ENCODE measurements at places on chromosomes 12 and 14.
A peak's percentile ranks its signal among the peaks of the same experiment; 100 is the strongest.

DNA sequence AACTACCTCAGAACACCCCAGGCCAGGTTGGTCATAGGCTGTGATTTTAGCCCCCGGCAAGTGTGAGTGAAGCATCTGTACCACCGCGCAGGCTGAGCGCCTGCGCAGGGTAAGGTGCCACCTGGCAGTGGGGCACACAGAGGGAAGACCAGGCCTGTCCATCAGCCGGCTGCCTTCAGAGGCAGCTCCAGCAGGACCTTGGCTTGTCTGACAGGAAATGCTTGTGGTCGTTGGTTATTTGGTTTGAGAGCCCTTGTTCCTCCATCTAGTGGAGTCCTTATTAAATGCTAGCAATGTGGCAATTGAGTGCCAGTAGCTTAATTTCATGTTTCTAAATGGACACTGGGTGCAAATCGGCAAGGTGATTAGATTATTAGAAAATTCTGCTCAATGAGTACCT is 27.5 kb downstream of the SLC25A29 start:
- peak; percentile 55 for DNase-seq

DNA sequence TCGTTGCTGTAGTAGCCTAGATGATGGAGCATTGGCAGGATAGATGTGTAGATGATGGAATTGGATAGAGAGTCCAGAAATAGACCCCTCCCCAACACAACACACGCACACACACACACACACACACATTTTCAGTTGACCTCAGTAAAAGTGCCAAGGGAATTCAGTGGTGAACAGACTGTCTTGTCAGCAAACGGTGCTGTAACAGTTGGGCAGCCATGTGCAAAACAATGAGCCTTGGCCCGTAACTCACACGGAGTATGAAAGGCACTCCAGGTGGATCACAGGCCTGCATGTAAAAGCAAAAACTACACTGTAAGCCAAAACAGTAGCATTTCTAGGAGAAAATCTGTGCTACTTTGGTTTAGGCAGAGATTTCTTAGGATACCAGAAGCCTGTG is 87.8 kb downstream of the DDX51 start:
- no peak for DNase-seq

DNA sequence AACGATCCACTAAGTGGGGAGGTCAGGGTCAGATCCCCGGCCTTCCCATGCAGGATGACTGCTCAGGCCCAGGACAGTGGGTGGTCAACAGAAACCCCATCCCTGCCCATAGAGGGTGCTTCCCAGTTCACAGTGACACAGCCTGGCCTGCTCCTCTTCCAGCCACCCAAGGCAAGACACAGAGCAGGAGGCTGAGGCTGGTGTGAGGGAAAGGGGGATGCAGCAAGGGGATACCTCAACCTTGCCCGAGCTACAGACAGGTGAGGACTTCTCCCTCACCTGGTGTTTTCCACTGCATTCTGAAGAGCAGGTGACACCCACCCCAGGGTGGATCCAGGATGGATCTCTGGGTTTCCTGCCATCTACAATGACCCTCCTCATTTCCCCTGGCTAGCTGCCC is 106.7 kb downstream of the KIF26A start:
- no peak for DNase-seq

- no peak for DNase-seq
These were observed 794 bp downstream of the HOXC13 start for GRCh38 chr12:53939141-53940108.

- no peak for DNase-seq
These were observed 29.7 kb downstream of the ZFP36L1 start for GRCh38 chr14:68762953-68763764.

DNA sequence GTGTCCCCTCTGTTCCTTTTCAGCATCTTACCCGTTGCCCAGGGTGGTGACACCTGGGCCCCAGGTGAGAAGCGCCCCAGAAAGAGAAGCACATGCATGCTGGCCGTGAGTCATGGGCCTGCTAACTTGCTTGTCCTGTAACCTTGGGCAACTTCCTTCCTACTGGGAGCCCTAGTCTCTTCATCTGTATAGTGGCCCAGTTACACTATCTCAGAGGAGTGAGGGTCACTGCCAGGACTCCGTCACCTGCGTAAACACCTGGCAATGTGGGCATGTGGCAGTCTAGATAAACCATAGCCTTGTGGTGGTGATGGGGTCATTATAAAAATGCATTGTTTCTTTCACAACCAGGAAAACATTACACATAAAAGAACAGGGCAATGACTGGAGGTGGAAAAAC is 125.2 kb downstream of the SLC25A47 start:
- DNase-seq = no peak

GRCh38 chr12:64088431-64089349 is 133.4 kb downstream of the KICS2 start:
- DNase-seq = peak; percentile 91

GRCh38 chr12:93247313-93247991 is 130.3 kb upstream of the NUDT4 start:
- no peak for DNase-seq

DNA sequence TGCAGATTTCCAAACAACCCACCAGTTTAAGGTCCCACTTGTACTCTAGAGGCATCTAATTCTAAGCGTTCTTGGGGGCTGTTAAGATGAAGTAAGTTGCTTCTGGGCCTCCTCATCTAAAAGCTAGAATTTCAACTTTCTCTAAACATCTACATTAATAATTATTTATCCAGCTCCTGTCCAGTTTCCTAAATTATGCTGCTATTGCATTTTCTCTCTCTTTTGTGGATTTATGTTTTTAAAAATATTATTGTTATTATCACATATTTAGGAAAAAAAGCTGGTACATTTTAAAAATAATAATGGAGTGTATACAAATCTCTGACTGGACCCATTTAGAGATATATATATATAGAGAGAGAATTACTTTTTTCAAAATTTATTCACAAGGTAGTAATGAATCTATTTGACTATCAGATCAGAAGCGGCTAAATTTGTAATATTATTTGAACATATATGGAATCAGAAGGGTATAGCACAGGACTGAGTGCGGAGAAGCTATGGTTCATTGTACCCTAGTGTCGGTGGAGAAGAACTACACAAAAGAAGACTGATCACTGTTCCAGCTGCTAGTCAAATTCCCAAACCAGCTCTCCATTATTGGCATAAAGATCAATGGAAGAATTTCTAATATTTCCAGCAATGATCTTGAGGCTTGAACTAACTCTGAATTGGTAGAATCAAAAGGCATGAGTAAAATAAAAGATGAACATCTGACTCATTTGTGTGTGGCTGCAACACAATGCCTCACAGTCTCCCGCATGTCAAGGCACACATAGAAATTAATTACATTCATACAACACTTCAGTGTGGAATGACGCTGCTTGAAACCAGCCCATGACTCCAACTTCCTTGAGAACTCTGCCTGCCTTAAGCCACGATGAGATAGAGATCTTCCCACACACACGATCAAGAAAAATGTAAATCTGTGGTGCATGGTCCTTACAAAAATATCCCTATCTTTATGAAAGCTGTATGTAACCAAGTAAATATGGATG is 433.4 kb upstream of the OR4E1 start:
- no peak for DNase-seq

DNA sequence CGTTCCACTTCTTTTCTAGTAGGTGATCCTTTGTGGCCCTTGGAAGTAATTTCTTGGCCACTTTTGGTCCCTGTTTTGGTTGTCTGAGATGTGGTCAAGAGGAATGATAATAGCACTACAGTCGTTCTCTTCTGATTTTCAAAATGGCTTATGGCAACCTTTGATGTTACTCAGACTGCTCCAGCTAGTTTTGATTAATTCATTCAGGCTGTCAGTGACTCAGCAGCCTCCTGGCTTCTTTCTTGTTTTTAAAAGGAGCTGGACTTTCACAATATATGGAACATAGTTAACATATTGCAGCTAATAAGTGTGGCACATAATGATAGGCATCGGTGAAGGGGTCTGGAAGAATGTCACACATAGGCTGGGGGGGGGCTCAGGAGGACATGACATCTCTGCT is 47.3 kb downstream of the WDR20 start:
- DNase-seq = peak; percentile 62

DNA sequence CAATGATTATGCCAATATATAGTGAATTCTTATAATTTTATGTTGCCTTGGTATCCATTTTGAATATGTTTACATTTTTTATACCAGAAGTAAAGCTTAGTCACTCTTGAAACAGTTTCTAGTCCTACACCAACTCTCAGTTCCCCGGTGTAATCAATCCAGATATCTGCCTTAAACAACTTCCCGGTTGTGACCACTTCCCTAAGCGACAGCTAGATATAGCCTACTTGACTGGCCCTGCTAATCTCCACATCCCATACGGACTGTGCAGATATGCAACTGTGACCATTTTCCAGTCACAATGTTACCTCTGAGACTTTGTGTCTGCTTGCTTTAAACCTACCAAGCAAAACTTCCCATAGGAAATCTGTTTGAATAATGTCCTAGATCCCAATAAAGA is 1551.5 kb upstream of the SEL1L start:
- no peak for DNase-seq

DNA sequence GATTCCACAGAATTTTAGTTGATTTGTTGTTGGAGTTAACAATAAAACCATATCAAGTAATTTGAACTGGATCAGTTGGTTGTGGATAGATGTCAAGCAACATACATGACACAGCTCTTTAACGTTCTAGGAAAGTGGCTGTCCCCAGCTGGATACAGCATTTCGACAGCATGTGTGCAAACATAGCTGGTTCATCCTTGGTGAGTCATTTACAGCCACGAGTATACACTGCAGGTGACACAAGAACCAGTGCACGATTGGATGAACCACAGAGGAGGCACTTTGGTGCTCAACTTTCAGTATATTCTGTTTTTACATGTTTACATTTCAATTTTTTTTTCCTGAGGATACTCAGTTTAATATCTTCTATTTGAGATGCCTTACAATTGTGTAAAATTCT is 242.4 kb downstream of the TMEM117 start:
- DNase-seq = peak; percentile 13

DNA sequence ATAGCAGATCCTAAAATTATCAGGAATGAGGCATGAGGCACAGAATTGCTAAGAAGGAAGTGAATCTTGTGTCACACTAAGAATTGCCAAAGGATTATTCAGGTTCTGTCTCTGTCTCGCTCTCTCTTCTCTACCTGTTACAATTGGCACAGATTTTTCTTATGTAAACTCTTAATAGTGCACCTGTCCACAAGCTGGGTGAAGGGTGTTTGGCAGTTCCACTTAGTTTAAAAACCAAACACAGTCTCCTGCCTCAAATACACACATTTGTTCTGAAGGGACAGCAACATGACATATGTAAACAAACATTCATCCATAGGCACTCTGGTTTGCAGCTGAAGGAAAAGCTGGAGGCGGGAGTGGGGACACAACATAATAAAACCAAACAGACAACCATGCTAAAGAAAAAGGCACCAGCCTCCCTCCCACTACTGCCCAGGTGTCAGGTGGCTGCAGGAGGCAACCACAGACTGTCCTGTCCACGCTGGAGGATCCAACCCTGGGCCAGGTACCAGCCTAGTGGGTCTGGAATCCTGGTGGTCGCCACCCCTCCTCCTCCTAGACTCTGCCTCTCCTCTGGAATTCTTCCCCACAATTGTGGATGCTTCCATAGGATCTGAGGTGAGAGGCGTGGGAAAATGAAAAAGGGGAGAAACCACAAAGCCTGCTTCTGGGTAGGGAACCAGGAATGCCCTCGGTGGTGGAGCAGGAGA is 81.2 kb downstream of the TMEM260 start:
- DNase-seq = no peak

DNA sequence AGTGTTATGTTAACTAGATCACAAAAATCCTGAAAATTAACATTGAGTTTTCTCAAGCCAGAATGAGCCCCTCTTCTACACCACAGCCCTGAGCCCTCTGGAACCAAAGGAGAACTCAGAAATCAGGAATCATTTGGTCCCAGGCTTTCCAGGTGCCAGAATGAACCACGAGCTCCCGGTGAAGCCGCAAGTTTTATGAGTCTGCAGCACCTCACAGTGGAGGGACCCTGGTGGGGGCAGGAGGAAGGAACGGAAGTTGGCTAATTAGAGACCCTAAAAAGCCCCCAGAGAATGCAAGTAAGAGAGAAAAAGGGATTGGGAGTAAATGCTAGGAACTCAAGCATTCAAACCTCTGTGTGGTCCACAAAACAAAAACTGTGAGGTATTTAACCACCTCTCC is 52.9 kb upstream of the BCL2L14 start:
- DNase-seq = no peak

GRCh38 chr12:109706747-109707469 is 6.7 kb upstream of the FAM222A start:
- no peak for DNase-seq

DNA sequence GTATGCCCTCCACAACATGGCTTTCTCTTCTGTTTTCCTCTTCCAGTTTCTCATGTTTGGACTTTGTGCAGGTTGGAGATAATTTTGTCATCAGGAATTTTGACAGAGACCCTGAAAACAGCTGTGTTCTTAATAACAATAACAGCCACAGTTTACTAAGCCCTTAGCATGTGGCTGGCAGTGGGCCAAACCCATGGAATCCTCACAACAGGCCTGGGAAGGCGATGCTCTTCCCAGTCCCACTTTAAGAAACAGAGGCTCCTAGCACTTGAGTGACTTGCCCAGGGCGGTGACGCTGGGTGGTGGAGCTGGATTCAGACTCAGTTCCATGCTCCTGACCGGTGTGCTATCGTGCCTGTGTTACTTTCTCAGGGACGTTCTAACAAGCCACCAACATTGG is 20.1 kb upstream of the PLEKHG3 start:
- DNase-seq = no peak

DNA sequence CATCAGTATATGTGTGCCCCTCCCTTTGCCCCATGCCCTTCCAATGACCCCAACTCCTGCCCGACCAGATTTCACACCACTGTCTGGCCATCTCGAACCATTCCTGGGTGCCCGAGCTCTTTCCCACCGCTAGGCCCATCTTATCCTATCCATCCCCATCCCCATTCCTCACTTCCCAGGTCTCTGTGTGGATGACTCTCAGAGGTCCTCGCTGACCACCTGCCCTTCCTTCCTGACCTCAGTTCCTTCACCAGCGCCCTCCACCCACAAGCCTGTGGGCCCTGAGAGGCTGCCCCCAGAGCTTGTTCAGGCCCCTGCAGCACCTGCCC is 49.1 kb downstream of the CYP46A1 start:
- DNase-seq = no peak

GRCh38 chr12:102232446-102232845 is 34.8 kb upstream of the PMCH start:
- DNase-seq = no peak

GRCh38 chr12:4193821-4194220 is 79.7 kb upstream of the CCND2 start:
- DNase-seq = no peak

- no peak for DNase-seq
These were observed 144.1 kb upstream of the PTPRQ start for GRCh38 chr12:80299976-80300375.

DNA sequence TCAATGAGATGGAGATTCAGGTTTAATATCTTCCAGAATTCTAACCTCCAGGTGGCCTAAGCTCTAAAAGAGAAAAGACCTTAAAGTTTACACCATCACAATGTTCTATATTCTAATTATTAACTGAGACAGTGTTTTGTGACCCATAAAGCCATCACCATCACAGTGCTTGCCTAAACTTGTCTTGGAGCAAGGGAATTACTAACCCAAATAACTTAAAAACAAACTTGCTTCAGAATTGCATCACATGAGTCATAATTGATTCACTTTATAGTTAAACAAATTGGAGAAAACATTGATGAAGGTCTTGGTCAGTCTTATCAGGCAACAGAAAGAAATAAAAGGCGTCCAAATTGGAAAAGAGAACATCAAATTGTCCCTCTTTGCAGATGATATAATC is 54.5 kb upstream of the ALG10 start:
- DNase-seq = no peak

Data from H4 (cell line).